ENCODE measurements at places on chromosomes 12 and 14.
A peak's percentile ranks its signal among the peaks of the same experiment; 100 is the strongest.

DNA sequence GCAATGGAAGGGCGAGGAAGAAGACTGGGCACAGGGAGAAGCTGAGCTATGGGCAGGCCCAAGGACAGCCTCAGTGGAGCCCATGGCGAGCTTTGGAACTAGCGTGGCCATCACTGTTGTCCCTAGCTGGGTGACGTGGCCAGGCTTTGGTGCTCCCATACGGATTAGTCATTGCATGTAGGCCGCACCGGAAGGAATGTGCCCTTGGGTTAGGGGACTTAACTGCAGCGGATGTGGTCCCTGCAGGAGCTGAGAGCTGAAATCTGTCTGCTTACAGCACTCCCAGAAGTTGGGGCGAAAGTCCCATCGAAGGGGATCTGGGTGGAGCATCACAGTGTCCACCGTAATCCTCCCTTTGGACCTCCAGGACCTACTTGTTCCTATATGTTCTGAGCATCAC, 133.7 kb downstream of the PAPOLA start:
- DNase-seq = no peak

DNA sequence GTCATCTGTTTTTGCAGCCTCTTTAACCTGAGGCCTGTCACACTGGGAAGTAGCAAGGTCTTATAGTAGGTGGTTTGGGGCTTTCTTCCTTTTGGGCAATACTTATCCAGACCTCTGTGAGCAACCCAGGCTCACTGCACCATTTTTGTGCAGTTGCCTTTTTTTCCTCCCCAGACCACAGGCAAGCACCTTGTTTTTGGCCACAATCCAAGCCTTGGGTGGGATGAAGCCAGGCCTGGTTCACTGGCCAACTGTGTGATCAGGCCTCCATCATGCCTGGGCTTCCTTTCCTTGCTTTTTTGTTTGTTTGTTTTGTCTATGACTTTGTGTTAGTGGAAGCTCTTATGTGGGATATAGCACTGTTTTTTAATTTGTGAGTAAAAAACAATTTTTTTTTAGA, 71.7 kb downstream of the DNAH10 start:
- DNase-seq = no peak

GRCh38 chr12:57726151-57726883, 12.2 kb downstream of the AGAP2 start:
- peak; percentile 85 for DNase-seq

GRCh38 chr14:74459289-74459946, 33.4 kb upstream of the SYNDIG1L start:
- peak; percentile 65 for DNase-seq

DNA sequence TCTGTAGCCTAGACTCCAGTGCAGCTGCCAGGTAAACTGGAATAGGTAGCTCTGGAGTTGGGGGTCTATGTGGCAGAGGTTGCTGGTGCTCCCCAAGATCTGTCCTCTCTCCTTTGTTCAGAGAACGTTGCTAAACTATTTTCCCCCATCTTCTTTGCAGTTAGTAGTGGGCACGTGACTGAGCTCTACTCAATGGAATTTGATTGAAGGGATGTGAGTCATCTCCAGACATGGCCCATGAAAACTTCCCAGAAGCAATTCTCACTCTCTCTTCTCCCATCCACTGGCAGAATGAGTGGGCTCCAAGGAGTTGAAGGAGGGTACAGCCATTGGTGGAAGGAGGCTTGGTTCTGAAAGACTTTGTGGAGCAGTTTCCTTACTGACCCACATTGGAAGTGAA, 44.0 kb downstream of the PAH start:
- DNase-seq = no peak
